ENCODE measurements at places on chromosomes 11 and 22. TPM values are rescaled to one million over a fixed set of nuclear protein-coding genes. Genes with fewer than 3 reads are reported as not detected.

DNA sequence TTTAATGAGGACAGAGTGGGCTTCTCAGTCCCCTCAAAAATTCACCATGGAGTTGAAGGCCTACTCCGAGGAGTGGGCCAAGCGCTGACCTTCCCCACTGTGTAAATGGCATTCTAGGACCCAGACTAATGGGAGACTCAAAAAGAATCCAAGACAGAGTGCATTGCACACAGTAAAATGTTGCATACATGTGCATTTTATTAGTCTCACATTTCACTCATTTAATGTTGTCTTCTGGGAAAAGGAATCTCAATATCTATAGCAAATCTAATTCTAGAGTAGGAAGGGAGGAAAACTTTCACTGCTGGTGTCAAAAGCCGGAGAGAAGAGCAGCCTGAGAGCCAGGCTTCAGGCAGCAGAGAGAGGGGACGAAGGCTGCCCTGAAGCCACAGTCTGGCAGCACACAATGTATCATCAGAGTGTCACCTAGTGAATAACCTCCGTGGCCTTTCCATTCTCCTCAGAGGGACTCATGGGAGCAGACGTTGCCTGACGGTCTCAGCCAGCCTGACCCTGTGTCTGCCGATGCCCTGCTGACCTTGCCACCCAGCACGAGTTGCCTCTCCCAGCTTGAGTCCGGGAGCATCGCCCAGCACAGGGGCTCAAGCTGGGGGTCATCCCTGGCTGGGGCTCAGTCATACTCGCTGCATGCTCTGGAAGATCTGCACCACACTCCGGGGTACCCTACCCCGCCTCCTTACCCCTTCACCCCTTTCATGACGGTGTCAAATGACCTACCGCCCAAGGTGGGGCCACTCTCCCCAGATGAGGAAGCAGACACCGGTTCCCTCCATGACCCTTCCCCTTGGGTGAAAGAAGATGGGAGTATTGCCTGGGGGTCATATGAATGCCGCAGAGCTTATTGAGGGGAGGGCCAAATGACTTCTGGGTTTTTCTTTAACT is 12.9 kb upstream of the POU2AF3 start:
- no peak overlapping the region for H3K27ac ChIP-seq
- H3K4me1 ChIP-seq = no peaks in the 10 kb centered on the region
- no peaks in the 10 kb centered on the region for H3K36me3 ChIP-seq
- no peaks in the 10 kb centered on the region for H3K27me3 ChIP-seq
- DNase-seq = no peak
- no peak overlapping the region for H3K4me3 ChIP-seq

- peaks cover 14% of the 10 kb centered on the region for H3K4me1 ChIP-seq
- no peaks in the 10 kb centered on the region for H3K36me3 ChIP-seq
- H3K27me3 ChIP-seq = no peaks in the 10 kb centered on the region
- no peak overlapping the region for H3K4me3 ChIP-seq
- H3K27ac ChIP-seq = no peak overlapping the region
These were observed 68.1 kb downstream of the LIF start for GRCh38 chr22:30178181-30179126.

NXPE1 gene
- total RNA-seq = not detected

DNA sequence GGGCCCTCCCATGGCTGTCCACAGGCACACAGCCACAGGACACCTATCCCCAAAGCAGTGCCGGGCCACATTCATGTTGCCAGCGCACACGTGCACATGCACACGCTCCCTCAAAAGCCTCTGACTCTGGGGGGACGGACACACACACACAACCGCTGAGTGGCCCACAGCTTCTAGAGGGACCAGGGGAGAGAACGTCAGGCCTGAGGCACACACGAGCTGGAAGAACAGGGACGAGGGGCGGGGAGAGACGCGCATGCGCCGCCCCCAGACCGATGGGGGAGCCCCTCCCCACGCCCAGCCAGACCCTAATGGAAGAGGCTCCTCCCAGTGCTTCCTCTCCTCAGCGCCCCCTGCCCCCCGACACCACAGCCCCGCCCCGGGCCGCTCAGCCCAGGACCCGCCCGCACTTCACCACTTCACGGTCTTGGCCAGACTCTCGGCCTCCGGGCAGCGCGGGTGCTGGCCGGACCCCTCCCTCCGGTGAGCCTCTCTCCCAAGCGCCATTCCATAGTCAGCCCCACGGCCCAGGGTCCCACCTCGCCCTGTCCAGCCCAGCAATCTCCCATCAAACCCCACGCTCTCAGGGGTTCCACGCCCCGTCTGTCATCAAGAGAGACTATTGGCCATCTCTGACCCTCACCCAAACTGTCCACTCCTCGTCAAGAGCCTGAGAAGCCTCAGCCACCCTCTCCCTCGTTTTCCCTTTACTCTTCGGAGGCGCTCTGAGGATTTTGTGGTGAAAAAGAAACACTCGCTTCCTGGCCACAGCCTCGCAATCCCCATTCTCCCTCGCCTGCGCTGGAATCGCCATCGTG is 11.7 kb downstream of the NRXN2 start:
- peak; percentile 60 for DNase-seq
- H3K4me1 ChIP-seq = peaks cover 15% of the 10 kb centered on the region
- peaks cover 89% of the 10 kb centered on the region for H3K27me3 ChIP-seq

CECR2 gene
- not detected for total RNA-seq

DNA sequence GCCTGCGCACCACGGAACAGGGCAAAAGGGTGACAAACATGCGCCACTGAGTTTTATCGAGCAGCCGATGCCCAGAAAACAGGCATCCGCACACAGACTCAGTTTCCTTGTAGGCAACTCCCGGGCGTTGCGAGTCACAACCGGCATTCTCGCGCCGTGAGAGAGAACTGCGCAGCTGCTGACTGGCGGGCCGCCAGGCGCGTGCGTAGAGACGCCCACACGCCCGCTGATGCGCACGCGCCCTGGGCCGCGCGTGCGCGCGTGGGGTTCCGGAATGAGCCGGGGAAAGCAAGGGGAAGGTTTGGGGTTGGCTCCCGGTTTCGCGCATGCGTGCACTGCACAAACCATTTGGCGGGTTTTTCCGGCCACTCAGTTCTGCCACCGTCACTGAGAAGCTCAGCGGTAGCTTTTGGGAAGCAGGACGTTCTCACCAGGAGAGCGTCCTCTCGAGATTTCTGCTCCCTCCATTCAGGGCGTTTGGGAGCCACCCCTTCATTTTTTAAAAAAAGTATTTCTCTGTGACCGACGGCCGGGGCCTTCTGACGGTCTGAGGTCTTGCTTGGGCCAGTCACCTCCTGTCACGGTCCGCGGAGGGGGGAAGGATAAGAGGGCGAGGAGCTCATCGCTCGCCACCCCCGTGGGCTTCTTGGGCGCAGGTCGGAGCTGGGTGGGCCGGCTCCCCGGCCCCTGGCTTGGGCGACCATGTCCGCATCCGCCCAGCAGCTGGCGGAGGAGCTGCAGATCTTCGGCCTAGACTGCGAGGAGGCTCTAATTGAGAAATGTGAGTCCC is at the start of gene POLA2:
Gene POLA2, plus strand, starts transcription at position 372 of the 790 bp plus-strand sequence. Its CDS starts 331 bp downstream, at position 703.
- H3K4me1 ChIP-seq = peaks cover 10% of the 10 kb centered on the region
- H3K27ac ChIP-seq = peak within 1 kb of the TSS; percentile 78
- peak; percentile 99 for DNase-seq
- H3K36me3 ChIP-seq = peaks cover 34% of the 10 kb centered on the region
- H3K27me3 ChIP-seq = no peaks in the 10 kb centered on the region

HTR3B gene
- not detected for total RNA-seq

PTPRJ gene
- total RNA-seq = 19.8 TPM

DNA sequence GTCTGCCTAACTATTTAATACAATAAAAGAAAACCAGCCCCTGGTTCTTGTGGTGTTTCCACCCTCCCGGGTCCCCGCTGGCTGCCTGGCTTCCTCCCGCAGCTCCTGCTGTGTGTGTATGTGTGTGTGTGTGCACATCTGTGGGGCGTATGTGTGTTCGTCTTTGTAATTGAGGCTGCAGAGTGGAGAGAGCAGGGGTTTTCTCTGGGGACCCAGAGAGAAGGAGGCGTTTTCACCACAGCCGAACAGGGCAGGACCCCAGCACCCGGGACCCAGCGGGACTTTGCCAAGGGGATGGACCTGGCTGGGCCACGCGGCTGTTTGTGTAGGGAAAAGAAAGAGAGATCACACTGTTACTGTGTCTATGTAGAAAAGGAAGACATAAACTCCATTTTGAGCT is 42.7 kb downstream of the IGLL1 start:
- no peaks in the 10 kb centered on the region for H3K4me1 ChIP-seq
- no peak overlapping the region for H3K27ac ChIP-seq
- H3K4me3 ChIP-seq = no peak overlapping the region
- no peak for DNase-seq

POU2AF3 gene
- total RNA-seq = not detected

GRCh38 chr22:42265321-42265720 is 5.1 kb downstream of the TCF20 start:
- H3K4me3 ChIP-seq = no peak overlapping the region
- DNase-seq = no peak
- no peaks in the 10 kb centered on the region for H3K27me3 ChIP-seq
- 0 out of 2 replicates have a peak, but pooled peaks cover 4% of the 10 kb centered on the region for H3K36me3 ChIP-seq

- no peak overlapping the region for H3K27ac ChIP-seq
- no peaks in the 10 kb centered on the region for H3K36me3 ChIP-seq
- H3K4me1 ChIP-seq = no peaks in the 10 kb centered on the region
- no peak overlapping the region for H3K4me3 ChIP-seq
- no peak for DNase-seq
These were observed 23.9 kb downstream of the RTN4RL2 start for GRCh38 chr11:57484141-57484710.

ROM1 gene
- total RNA-seq = 10.4 TPM

FKBP2 gene
- 73.4 TPM for total RNA-seq

ALDH3B1 gene
- 59.8 TPM for total RNA-seq

EIF4ENIF1 gene
- total RNA-seq = 14.8 TPM

GRCh38 chr22:48539261-48539660 is 1288.4 kb downstream of the BRD1 start:
- DNase-seq = no peak
- H3K36me3 ChIP-seq = no peaks in the 10 kb centered on the region
- no peaks in the 10 kb centered on the region for H3K4me1 ChIP-seq
- H3K27me3 ChIP-seq = no peaks in the 10 kb centered on the region

GRCh38 chr11:69208190-69209037 is 52.7 kb downstream of the SMIM38 start:
- H3K36me3 ChIP-seq = no peaks in the 10 kb centered on the region
- H3K27me3 ChIP-seq = no peaks in the 10 kb centered on the region
- H3K4me3 ChIP-seq = no peak overlapping the region
- DNase-seq = peak; percentile 48
- H3K27ac ChIP-seq = no peak overlapping the region
- peaks cover 7% of the 10 kb centered on the region for H3K4me1 ChIP-seq

PANX2 gene
- total RNA-seq = 0.13 TPM

DNA sequence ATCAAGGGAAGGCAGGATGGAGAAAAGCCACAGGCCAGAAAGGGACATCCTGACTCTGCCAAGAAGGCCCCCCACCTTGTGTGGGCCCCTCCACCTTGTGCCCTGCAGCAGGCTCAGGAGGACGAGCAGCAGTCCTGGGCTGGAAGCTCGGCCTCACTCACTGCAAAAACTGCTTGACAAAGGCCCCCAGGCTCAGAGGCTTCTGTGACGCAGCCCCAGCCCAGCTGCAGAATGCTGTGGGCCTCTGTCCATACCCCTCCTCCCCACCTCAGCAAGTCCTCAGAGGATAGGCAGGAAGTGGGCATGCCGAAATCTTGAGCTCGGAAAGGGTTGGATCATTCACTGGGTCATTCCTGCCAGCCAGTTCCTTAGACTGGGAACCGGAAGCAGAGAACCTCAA is 61.9 kb downstream of the NRXN2 start:
- DNase-seq = peak; percentile 63
- H3K36me3 ChIP-seq = no peaks in the 10 kb centered on the region
- H3K27ac ChIP-seq = no peak overlapping the region
- peaks cover 29% of the 10 kb centered on the region for H3K4me1 ChIP-seq

GRCh38 chr11:656866-657265 is 19.8 kb downstream of the DRD4 start:
- H3K4me1 ChIP-seq = no peaks in the 10 kb centered on the region
- no peak overlapping the region for H3K27ac ChIP-seq
- no peak for DNase-seq
- no peaks in the 10 kb centered on the region for H3K36me3 ChIP-seq

- H3K4me3 ChIP-seq = no peak overlapping the region
- H3K36me3 ChIP-seq = no peaks in the 10 kb centered on the region
- no peaks in the 10 kb centered on the region for H3K27me3 ChIP-seq
- H3K27ac ChIP-seq = no peak overlapping the region
- H3K4me1 ChIP-seq = no peaks in the 10 kb centered on the region
These were observed 7.1 kb downstream of the VSIG10L2 start for GRCh38 chr11:125952973-125953372.

DNA sequence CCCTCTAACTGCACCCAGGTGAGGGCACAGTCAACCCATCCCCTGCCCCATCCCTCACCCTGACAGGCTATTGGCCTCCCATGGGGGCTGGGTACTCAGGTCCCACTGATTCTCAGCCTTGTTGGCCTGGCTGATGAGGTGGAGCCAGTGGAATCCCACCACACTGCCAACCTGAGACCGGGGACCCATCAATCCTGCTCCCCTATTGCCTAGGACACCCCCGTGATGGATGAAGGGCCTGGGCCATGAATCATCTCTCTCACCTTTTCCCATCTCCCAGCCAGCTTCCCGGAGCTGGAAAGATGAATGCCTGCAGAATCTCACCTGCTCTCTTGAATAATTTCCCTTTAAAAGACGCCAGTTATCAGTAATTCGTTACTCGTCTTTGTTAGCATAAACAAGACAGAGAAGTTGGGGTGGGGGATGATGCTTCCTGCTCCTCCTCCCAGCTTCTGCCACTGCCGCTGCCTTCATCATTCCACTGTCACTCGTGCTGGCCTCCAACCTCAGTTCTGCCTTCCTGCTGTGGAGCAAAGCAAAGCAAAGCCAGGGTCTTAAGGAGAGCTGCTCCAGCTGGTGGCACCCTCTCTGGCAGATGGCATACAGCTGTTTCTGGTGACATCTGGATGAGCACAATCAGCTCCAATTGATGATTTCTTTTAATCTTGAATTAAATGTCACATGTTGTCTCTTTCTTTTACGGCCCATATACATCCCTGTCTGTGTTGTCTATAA is 204.0 kb upstream of the NECTIN1 start:
- no peak overlapping the region for H3K27ac ChIP-seq
- H3K4me1 ChIP-seq = no peaks in the 10 kb centered on the region
- H3K4me3 ChIP-seq = no peak overlapping the region
- DNase-seq = no peak

SH3BP1 gene
- total RNA-seq = 13.6 TPM

All from SJSA1 (cell line).